ENCODE measurements at places on chromosomes 1 and 21.

- H3K27ac ChIP-seq: no peak overlapping the region
- H3K4me1 ChIP-seq: no peaks in the 10 kb centered on the region
- DNase-seq: no peak
Observed at GRCh38 chr1:80250573-80251168, 1244.1 kb upstream of the ADGRL4 start.

GRCh38 chr1:185595835-185596667 lies 138.1 kb upstream of the HMCN1 start:
- H3K4me1 ChIP-seq: no peaks in the 10 kb centered on the region
- no peak overlapping the region for H3K4me3 ChIP-seq
- no peaks in the 10 kb centered on the region for H3K36me3 ChIP-seq
- no peak overlapping the region for H3K27ac ChIP-seq

DNA sequence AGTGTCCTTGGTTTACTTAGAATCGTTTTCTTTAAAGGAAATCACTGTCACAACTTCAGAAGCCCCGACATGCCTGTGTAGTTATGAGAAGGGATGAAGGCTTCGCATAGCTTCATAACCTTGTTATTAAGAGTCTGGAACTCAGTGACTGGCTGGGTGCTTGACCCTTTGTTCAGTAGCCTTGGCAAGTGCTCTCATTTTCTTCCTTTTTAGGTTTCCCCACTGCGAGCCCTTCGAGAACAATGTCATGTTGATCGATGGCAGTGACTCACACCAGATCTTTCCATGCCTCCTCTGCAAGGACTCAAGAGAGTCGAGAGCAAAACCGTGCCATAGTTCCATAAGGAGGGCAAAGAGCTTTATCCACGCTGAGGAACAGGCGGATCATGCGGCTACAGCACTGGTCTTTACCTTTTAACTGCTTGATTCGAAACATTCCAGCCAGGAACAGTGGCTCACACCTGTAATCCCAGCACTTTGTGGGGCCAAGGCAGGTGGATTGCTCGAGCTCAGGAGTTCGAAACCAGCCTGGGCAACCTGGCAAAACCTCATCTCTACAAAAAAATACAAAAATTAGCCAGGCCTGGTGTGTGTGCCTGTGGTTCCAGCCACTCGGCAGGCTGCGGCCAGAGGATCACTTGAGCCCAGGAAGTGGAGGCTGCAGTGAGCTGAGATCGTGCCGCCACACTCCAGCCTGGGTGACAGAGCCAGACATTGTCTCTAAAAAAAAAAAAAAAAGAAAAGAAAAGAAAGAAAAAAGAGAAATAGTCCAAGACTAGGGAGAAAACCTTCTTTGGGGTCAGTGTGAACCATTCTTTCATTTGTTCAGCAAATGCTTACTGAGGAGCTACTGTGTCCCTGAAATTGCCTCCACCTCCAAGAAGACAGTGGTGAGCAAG lies 95.4 kb upstream of the ERRFI1 start:
- H3K27ac ChIP-seq: peak overlapping the region; percentile 96
- no peaks in the 10 kb centered on the region for H3K36me3 ChIP-seq
- no peaks in the 10 kb centered on the region for H3K27me3 ChIP-seq
- peaks cover 50% of the 10 kb centered on the region for H3K4me1 ChIP-seq

GRCh38 chr1:113780374-113781146 lies 21.3 kb upstream of the PHTF1 start:
- H3K4me3 ChIP-seq: no peak overlapping the region
- H3K36me3 ChIP-seq: no peaks in the 10 kb centered on the region
- H3K27me3 ChIP-seq: no peaks in the 10 kb centered on the region
- DNase-seq: no peak
- no peak overlapping the region for H3K27ac ChIP-seq

DNA sequence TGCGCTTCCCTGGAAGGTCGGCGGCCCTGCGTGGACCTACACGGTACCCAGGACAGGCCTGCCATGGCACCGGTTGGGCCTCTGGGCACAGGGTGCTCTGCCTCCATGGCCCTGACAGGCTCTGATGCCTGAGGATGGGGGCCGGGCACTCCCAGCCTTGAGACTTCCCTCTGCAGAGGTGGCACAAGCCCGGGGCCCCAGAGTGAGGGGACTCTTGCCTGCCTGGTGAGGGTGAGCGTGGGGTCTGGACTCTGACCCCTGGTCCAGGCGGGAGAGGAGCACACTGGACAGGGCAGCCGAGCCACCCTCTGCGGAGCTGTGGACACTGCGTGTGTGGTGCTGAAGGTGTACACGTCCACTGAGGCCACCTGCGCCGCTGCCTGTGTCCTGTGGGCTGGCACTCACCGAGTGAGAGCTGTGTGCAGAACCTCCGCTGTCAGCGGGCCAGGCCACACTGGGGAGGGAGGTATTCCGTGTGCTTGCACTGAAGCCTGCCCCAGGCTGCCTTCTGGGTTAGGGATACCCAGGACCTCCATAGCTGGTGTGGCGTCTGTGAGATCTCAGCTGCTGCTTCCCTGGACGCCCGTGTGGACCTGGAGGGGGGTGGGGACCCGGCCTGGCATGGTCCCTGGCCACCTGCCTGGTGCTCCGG lies 10.4 kb downstream of the SKI start:
- H3K4me1 ChIP-seq: peaks cover 16% of the 10 kb centered on the region
- no peak overlapping the region for H3K4me3 ChIP-seq
- H3K27me3 ChIP-seq: no peaks in the 10 kb centered on the region
- peaks cover 13% of the 10 kb centered on the region for H3K36me3 ChIP-seq
- DNase-seq: no peak

GRCh38 chr1:221045151-221045550 lies 165.9 kb downstream of the HLX start:
- no peak for DNase-seq
- H3K27ac ChIP-seq: no peak overlapping the region
- no peaks in the 10 kb centered on the region for H3K27me3 ChIP-seq
- no peaks in the 10 kb centered on the region for H3K36me3 ChIP-seq
- no peak overlapping the region for H3K4me3 ChIP-seq

- no peak overlapping the region for H3K27ac ChIP-seq
- DNase-seq: no peak
- H3K36me3 ChIP-seq: no peaks in the 10 kb centered on the region
- no peak overlapping the region for H3K4me3 ChIP-seq
- H3K27me3 ChIP-seq: peaks cover 22% of the 10 kb centered on the region
Observed at GRCh38 chr21:34260277-34261008, 103.4 kb upstream of the KCNE2 start.

GRCh38 chr1:116256286-116256649 lies 116.8 kb upstream of the ATP1A1 start:
- H3K4me1 ChIP-seq: no peaks in the 10 kb centered on the region
- no peaks in the 10 kb centered on the region for H3K36me3 ChIP-seq
- no peak for DNase-seq
- H3K27ac ChIP-seq: no peak overlapping the region
- H3K27me3 ChIP-seq: no peaks in the 10 kb centered on the region

- no peaks in the 10 kb centered on the region for H3K27me3 ChIP-seq
- no peak overlapping the region for H3K4me3 ChIP-seq
- peak; percentile 70 for DNase-seq
- H3K27ac ChIP-seq: peak overlapping the region; percentile 77
Observed at GRCh38 chr1:110235181-110235833, 25.2 kb downstream of the KCNC4 start.

GRCh38 chr1:232826318-232826717 lies 21.1 kb downstream of the MAP10 start:
- no peak for DNase-seq
- no peaks in the 10 kb centered on the region for H3K27me3 ChIP-seq
- no peak overlapping the region for H3K27ac ChIP-seq
- no peaks in the 10 kb centered on the region for H3K4me1 ChIP-seq
- no peak overlapping the region for H3K4me3 ChIP-seq
